NCI-H524 (cell line): ENCODE measurements at places on chromosomes 2 and 18.
A peak's percentile ranks its signal among the peaks of the same experiment; 100 is the strongest.

DNA sequence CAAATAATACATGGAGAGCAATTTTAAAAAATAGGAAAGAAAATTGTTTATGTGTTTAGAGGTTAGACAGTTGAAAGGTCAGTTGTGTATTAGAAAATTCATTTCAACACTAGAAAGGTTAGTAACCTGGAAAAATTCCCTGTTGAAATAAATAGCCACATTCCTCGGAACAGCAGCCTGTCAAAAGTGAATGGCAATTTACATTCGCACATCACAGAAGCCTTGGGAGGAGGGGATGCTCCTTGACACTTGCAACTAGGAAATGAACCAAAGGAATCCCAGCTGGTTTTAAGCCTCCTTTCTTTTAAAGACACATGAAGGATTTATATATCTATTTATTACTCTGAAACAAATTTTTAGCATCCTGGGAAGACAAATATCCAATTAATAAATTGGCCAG, 653.5 kb upstream of the LRRTM4 start:
- no peak for DNase-seq

GRCh38 chr2:157685572-157685971, 56.9 kb upstream of the ACVR1C start:
- DNase-seq: no peak

GRCh38 chr2:231640641-231641111, 48.0 kb downstream of the TEX44 start:
- no peak for DNase-seq

DNA sequence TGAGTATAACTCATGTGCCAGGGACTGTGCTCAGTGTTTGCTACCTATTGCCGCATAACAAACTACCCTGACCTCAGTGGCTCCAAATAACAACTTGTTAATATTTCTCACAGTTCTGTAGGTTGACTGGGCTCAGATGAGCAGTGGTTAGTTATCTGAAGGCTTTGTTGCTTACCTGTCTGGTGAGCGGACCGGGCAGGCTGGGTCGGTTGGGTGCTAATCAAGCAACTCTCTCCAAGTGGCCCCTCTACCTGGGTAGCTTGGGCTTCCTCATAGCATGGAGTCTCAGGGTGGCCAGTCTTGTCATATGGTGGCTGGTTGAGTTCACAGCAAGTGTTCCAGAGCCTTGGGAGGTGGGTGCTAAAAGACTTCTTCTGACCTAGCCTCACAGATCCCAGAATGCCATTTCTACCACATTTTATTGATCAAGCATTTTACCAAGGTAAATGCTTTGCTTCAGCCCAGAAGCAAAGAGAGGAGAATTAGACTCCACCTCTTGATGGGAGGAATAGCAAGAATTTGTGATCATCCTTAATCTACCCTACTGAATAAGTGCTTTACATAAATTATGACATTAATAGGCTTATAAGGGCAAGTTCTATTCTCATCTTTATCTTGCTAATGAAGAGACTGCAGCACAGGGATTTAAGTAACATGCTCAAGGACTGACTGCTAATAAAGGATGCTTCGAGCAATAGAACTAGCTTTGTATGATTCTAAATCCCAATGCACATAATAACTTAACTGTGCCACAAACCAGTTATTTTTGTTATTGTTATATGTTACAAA, 16.9 kb downstream of the RAB31 start:
- peak; percentile 25 for DNase-seq

DNA sequence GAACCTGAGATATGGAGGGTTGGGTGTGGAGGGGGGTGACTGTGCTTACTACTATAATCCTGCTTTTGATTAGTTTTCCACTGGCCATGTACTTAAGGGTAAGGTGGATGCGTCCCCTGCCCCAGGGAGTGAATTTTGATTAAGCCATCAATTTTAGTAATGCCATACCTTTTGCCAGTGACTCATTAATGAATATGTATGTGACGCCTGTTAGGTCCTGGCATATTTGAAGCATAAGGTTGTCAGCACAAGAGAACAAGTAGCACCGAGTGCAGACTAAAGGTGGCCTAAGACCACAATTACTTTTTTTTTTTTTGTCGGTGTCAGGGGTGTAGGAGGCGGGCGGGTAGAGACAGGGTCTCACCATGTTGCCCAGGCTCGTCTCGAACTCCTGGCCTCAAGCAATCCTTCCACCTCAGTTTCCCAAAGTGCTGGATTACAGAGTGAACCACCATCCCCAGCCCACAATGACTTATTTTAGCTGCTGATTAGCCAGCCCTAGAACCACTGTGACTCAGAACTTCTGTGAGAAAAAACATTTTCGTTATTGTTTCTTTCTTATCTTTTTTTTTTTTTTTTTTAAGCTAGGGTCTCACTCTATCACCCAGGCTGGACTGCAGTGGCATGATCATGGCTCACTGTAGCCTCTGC, 7.0 kb downstream of the TANC1 start:
- no peak for DNase-seq

GRCh38 chr2:26285931-26286330, 41.2 kb downstream of the HADHB start:
- DNase-seq: no peak

DNA sequence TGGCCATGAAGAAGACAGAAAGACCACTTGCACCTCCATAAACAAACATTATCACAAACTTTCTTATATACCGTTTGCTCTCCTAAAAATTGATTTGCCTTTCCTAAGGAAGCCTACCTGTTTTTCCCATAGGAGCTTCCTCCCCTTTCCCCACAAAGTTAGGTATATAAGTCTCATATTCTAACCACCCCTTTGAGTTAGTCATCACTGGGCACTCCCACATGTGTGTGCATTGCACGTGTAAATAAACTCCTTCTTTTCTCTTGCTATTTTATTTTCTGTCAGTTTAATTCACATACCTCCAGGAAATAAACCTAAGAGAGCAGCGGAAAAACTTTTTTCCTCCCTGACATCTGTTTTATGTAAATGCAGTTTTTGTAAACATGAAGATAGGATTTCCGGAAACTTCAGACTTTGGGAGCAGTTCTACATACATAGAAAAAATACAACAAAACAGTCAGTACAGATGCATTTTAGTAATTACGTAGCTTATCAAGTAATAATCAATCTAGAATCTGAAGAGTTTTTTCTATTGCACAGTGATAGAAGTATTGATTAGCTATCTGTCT, 46.6 kb downstream of the PLCL1 start:
- DNase-seq: no peak

DNA sequence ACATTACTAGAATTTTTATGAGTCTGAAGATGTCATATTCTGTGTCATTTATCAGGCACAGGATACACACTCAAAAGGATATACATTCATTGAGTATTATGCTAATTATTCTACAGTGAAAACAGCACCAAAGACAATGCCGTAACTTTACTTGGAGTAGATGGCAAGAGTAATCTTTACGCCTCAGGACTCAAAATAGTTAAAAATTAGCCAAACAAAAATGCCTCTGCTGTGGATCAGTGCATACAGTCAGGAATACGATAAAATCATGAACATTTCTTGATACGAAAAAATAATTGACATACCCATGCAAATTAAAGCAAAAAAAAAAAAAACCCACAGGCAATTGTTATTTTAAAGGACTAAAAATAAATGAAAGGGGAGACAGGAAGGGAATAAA, 129.7 kb downstream of the NETO1 start:
- DNase-seq: no peak

DNA sequence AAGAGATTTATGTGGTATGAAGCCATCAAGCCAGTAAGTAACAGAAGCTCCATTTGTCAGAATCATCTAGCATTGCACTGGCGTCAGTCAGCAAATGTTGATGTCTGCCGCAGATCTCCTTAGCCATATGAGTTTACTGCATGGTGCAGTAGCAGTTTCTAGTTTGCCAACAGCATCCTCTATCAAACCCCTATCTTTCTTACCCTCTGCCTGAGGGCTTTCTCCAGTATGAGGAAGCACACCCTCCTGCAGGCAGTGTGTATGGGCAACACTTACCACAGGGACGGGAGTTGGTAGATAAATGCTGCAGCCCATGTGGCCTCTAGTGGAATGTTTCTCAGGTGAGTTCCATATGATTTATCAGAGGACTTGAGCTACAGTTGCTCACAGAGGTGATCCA, 63.7 kb downstream of the EFEMP1 start:
- no peak for DNase-seq

DNA sequence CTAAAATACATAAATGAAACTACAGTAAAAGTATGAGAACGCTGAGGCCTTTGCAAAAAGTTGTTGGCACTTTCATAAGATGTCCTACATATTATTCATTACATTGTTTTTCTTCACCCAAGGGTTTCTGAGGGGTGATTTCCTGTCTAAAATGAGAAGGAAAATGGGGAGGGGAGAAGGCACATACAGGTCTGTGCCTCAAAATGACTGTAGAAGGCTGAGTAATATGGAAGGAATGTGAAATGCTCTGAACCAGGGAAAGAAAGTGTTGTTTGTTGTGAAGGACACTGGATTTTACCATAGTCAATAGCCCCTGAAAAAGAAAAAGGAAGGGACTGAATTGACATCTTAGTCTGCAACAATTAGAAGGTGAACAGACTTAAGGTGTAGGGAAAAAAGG, 99.5 kb upstream of the RNF152 start:
- DNase-seq: no peak

DNA sequence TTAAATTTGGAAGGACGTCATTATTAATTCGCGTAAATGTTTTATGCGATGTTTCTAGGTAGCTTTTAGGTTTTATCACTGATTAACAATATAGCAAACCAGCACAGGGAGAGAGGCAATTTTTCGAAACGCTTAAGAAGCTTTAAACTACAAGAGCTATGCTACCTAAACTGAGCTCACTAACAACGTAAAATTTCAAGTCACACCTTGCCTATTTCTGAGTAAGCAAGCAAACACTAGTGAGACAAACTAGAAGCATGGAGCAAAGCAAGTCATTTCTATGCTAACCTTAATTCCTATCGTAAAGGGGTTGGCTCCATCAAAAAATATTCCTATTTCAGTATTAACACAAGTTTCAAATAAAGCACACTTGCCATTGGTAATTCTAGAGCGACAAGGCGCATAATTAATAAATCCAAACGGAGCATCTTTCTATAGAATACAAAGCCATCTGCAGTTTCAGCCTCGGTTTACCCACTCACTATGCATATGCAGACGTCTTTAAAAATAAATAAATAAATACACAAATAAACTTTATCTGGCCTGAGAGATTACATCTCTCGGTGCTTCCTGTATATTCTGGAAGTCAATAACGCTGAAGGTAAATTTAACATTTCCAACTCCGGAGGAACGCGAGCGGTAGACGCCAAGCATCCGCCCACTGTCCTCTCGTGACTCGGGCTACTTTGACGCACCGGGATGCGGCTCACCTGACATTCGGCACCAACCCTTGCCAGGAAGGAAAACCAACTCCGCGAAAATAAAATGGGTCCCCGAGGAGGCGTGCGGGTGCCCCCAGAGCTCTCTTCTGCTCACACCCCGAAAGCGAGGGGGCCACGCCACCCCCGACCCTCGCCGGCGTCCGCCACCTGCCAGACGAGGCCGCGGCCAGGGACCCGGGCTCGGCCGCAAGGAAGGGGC, 947 bp downstream of the ITSN2 start:
- peak; percentile 11 for DNase-seq

DNA sequence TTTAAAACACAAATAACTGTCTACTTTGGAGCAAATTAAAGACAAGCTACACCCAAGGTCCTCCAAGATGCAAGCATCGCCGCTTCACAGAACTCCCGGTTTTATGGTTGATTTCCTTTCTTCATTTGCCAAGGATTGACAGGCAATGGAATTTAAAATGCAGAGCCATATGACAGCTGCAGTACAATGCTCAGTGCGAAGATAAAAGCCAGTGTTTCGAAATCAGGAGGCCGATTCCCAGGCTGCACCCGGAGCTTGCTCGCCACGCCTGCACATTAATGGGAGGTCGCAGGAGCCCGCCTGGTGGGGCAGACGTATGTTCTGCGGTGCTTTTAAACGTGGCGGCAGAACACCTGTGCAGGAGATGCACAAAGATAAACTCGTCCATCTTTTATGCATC, 727.6 kb upstream of the SOX11 start:
- DNase-seq: no peak

DNA sequence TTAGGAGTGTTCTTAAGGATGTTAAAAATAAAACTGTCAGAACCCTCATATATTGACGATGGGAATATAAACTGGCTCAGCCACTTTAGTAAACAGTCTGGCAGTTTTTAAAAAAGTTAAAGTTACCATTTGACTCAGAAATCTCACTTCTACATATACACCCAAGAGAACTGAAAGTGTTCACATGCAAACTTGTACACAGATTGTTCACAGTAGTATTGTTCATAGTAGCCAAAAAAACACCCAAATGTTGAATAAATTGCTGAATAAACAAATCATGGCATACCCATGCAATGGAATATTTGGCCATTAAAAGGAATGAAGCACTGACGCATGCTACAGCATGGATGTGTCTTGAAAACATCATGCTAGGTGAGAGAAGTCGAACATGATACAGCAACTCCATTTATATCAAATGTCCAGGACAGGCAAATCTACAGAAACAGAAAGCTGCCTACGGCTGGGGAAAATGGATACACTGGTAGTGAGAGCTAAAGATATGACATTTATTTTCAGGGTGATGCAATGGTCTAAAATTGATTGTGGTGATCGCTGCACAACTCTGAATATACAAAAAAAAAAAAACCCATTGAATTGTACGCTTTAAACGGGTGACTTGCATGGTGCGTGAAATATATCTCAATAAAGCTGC, 10.1 kb downstream of the RPL31 start:
- DNase-seq: no peak

GRCh38 chr2:215828528-215829184, 184.7 kb downstream of the MREG start:
- peak; percentile 70 for DNase-seq

- no peak for DNase-seq
Measured at GRCh38 chr2:99611034-99611433, 121.2 kb upstream of the REV1 start.

GRCh38 chr2:207734264-207734635, 22.8 kb downstream of the CCNYL1 start:
- no peak for DNase-seq

GRCh38 chr2:197838036-197838435, 33.6 kb downstream of the PLCL1 start:
- DNase-seq: no peak

DNA sequence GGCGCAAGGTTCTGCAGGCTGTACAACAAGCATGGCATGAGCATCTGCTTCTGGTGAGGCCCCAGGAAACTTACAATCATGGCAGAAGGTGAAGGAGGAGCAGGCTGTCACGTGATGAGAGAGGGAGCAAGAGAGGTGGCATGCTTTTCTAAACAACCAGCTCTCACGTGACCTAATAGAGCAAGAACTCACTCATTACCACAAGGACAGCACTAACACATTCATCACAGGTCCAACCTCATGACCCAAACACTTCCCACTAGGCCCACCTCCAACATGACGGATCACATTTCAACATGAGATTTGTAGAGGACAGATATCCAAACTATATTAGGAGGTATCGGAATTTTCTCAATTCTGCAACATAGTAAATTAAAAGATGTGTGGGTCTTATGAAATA, 108.8 kb upstream of the DLX2 start:
- DNase-seq: no peak

GRCh38 chr2:120605231-120605935, 130.3 kb upstream of the GLI2 start:
- DNase-seq: no peak

GRCh38 chr2:26768759-26769088, 4.6 kb downstream of the SLC35F6 start:
- no peak for DNase-seq

GRCh38 chr2:86675511-86676015, 44.5 kb upstream of the RMND5A start:
- no peak for DNase-seq
